Kidney tubule cell (primary cell): ENCODE measurements at places on chromosomes 16 and 17.

GRCh38 chr17:30969989-30970830 lies 629 bp upstream of the RNF135 start:
- DNase-seq, result peak; percentile 47

DNA sequence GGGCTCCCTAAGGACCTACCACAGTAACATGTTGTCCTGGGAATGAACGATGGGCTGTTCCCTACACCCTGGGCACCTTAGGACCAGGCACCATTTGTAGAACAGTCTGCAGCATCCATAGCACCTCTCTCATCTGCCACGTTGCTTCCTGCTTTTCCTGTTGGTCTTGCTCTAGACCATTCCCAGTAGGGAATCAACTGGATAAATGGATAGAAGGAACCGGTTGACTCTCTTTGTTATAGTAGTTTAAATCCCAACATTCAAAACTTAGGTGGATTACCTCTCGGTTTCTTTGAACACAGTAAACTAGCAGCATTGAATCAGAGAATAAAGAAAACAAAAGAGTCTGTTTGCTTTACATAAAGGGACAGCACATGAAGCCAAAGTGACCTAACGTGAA lies 159.1 kb downstream of the HS3ST3B1 start:
- DNase-seq, result no peak

GRCh38 chr16:2702871-2703745 lies 16.9 kb downstream of the PRSS27 start:
- DNase-seq, result no peak

- no peak for DNase-seq
Measured at GRCh38 chr16:6160871-6161270, 1063.3 kb upstream of the EEF2KMT start.

DNA sequence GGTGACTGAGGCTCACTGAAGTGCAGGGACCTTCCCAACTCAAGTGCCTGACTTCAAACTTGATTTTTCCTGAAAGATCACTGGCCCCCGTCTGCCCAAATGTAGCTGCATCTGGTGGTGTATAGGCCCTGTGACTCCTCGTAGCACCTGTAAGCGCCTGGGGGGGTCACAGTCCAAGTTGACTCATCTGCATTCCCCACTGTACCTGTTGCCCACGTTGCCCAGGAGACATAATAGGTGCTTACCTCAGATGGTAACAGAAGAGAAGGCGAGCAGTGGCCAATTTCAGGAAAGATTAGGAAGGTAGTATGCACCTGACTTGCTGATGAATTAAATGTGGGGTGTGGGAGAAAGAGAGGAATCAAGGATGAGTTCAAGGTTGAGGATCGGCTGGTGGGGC lies 44.1 kb upstream of the EMP2 start:
- no peak for DNase-seq

DNA sequence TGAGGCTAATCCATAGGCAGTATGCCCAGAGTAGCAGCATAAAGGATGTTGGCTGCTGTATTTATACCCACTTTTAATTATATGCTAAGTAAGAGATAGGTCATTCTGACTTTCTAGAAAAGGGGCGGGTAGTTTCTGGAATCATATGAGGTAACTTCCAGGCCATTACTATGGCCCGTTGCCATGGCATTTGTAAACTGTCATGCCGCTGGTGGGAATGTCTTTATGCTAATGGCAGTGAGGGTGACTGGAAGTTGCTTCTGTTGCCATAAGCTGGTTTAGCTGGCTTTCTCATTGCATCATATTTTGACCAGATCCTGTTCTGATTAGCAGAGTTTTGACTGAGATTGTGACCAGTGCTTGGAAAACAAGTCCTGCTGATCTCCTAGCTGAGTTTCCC lies 929.6 kb upstream of the CDH8 start:
- DNase-seq, result no peak

DNA sequence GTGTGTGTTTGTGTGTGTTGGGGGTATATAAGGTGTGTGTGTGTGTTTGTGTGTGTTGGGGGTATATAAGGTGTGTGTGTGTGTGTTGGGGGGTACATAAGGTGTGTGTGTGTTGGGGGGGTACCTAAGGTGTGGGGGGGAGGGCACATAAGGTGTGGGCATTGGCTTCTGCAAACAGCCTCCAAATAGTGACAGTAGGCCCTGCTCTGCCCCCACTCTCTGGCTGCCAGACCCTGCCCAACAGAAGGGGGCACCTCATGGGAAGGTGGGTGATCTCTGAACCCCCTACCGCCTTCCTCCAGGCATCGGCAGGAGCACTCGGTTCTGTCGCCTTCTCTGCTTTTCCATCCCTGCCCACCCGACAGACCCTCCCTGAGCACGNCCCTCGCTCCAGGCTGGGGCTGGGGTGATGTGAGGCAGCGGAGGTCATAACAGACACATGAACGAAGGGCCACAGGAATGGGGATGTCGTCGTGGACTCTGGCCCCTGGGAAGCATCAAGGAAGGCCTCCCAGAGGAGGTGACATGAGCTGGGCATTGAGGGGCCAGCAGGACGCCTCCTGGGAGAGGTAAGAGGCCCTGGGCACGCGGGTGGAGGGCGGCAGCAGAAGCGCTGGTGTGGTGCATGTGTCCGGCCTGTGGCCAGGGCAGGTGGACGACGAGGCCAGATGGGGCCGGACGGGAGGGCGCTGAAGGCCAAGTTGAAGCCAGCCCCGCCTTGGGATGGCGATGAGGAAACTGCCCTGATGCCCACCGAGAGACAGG lies 136.6 kb upstream of the RPH3AL start:
- DNase-seq, result peak; percentile 16

DNA sequence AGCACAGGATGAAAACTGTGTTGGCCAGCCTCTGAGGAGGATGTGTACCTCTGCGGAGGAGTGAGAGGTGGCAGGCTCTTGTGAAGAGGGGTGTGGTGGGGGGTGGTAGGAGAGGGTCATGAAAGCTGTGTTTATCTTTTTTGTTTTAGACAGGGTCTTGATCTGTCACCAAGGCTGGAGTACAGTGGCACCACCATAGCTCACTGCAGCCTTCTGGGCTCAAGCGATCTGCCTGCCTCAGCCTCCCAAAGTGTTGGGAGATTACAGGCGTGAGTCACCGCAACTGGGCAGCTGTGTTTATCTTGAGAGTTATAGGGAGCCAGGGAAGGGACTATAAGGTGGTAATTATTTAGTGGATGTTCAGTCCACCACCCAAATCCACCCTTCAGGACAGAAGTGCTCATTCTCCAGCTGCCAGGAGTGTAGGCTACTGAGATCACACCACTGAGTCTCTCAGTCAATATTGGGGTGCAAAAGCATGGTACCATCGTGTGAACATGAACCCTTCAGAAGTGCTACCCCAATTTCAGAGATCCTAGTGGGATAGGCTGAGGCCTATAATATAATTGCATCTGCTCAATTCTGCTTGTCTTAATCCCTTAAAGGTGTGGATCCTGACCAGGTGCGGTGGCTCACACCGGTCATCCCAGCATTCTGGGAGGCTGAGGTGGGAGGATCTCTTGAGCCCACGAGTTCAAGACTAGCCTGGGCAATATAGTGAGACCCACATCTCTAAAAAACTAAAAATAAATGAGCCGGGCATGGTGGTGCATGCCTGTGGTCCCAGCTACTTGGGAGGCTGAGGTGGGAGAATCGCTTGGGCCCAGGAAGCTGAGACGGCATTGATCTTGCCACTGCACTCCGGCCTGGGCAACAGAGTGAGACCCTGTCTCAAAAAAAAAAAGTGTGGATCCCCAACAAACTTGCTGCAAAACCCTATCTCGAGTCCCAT lies 788 bp upstream of the EXOC3L1 start:
- DNase-seq, result no peak

- DNase-seq, result no peak
Measured at GRCh38 chr16:86061721-86062120, 162.8 kb downstream of the IRF8 start.

DNA sequence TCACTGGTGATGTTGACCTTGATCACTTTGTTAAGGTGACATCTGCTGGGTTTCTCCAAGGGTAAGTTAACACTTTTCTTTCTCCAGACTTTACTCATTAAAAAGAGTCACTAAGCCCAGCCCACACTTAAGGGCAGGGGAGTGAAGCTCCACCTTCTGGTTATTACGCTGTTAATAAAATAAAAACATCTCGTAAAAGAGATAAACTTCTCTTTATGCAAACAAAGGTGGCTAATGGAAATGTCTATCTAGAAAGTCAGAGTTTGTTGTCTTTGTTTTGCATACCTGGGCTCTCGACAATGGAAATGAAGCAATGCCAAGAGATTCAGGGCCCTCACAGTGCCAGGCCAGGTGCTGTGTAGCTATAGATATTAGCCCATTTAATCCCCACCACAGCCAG lies 134.4 kb downstream of the ZFHX3 start:
- no peak for DNase-seq

GRCh38 chr16:68802190-68802589 lies 41.1 kb upstream of the TANGO6 start:
- peak; percentile 31 for DNase-seq

DNA sequence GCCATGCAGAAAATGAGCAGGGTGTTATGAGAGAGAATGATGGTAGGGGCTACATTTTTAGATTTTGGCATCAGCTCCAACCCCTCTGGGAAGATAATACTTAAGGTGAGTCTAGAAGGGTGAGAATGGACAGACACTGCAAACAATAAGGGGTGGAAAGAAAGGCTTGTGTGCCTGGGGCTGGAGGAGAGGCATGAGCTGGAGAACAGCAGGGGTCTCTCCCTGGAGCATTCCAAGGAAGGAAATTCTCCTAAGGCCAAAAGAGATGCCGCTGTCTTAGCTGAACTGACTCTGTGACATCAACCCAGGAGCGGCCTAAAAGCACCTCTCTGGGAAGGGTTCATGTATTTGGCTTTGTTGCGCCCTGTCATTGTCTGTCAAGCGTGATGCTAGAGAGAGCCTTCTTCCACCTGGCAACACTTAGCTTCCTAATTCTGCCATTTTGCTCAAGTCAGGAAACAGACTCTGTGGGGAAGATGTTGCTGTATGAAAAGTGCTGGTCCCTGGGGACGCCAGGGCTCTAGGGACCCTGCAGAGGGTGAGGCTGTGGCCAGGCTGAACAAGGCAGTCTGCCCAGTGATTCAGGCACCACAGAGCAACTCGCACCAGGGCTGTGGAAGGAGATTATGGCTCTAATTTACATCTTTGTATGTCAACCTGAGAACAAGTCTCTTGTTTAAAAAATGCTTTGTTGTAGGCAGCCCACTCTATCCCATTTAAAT lies 225.7 kb downstream of the CBLN1 start:
- DNase-seq, result no peak

- no peak for DNase-seq
Measured at GRCh38 chr17:77927777-77928518, 30.6 kb upstream of the TNRC6C start.

DNA sequence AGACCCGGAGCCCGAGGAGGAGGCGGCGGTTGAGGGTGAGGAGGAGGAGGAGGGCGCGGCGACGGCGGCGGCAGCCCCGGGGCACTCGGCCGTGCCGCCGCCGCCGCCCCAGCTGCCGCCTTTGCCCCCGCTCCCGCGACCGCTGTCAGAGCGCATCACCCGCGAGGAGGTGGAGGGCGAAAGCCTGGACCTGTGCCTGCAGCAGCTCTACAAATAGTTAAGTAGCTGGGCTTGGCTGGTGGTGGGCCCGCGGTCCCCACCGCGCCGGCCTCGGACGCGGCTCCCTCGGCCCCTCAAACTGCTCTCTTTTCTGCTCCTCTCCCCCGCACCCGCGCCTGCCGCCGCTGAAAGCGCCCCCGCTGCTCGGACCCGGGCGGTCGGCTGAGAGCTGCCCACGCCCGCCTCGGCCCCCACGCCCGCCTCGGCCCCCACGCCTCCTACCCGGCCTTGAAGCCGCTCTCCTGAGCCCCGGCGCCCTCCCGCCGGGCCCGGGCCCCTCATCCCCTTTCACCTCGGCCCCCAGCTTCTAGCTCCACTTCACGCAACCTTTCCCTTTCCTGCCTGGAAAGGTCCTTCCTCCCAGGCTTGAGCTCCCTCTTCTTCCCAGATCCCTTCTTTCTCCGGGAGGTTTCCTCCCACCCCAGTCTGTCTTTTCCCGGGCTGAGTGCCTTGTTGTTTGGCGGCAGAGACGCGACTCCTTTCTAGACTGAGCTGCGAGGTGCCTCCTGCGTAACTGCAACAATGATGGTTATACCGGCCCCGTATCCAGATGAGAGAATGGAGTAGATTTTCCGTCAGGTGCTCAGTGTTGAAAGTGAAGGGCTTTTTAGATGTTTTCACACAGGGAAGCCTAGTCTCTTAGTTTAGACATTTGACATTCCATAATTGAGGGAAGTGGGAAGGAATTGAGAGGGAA lies 850 bp downstream of the PPM1E start:
- DNase-seq, result peak; percentile 4

- DNase-seq, result no peak
Measured at GRCh38 chr17:12600349-12600748, 65.3 kb upstream of the MYOCD start.

DNA sequence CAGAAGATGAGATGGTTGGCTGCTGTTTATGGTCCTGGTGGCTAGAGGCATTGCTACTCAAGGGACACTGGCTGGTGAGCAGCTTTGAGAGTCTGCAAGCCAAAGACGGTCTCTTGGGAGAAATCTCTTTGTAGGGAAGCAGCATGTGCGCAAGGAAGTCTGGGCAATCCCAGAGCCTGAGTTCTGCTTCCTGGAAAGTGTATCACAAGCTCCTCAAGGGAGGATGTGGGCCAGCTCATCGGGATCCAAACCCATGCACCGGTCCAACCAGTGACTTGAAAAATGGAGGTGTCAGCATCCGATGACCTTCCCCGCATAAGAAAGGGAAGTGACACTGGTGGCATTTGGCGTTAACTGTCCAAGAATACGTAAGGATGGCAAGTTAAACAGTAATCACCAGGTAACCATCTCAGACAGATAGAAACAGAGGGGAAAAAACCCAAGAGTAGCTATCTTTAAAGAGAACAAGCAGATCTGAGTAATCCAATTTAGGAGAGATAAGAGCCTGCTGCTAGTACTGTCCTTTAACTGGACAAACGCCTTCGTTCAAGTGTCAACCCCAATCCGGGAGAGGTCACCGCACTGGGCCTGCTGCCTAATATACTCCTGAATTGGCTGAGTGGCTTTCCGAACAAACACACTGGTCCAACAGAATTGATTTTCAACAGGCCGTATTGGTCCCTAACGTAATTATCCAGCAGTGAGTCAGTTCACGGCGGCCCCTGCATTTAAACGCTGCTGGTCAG lies 303.0 kb upstream of the ZFHX3 start:
- no peak for DNase-seq

GRCh38 chr17:19759568-19760549 lies 11.8 kb upstream of the ALDH3A1 start:
- DNase-seq, result no peak

DNA sequence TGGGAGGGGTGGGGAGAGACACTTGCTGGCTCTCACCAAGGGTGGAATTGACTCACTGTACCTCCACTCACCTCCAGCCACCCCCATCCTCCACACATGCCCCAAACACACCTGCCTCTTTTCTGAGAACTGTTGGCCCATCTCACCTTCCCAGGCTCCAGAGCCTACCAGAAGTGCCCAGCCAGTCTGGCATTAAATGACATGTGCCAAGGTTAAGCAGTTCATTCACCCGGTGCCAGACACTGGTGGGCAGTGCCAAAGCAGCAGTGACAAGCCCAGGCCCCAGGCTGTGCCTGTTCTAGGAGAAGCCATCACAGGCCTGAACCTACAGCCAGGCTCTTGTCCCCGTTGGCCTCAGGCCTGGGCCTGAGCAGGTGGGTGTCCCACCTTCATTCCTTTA lies 11.2 kb downstream of the MVP start:
- no peak for DNase-seq
